Uterus (tissue), 4 donors: ENCODE measurements at places on chromosomes 12 and 14.

DNA sequence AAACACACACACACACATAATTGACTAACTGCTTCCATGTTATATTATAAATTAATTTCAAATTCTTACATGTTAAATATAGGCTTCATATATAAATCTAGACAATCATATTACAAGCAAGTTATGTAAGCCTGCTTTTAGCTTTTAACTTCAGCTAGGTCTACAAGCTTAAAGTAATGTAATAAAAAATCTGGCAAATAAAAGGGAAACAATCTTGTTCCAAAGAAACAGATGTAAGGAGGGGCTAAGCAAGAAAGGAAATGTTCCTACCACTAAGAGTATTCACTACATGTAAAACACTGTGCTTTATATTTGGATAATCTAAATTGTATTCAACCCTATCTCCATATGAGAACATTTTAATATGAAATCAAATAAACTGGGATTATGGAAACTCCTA is 110.4 kb downstream of the SLC6A15 start:
- DNase-seq: no peak

DNA sequence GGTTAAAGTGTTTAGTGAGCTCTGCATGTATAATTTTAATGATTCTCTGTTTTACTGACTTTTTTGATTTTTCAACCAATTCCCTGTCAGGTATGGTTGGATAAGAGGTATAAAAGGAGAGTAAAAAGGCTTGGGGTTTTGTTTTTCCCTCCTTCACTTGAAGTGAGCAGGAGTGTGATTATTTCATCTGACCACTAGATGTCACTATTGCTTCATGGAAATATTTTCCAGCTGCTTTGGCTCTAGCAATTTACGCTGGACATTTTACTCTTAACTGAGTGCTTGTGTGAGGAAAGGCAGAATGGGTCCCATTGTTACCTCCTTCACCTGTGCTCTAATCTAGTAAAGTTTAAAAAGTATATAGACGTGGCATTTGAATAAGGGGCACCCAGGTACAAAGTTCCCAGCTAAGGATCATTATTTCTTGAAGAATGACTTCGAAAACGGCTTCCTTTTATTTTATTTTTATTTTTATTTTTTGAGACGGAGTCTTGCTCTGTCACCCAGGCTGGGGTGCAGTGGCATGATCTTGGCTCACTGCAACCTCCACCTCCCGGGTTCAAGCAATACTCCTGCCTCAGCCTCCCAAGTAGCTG is 66.5 kb downstream of the TBC1D30 start:
- DNase-seq: no peak

DNA sequence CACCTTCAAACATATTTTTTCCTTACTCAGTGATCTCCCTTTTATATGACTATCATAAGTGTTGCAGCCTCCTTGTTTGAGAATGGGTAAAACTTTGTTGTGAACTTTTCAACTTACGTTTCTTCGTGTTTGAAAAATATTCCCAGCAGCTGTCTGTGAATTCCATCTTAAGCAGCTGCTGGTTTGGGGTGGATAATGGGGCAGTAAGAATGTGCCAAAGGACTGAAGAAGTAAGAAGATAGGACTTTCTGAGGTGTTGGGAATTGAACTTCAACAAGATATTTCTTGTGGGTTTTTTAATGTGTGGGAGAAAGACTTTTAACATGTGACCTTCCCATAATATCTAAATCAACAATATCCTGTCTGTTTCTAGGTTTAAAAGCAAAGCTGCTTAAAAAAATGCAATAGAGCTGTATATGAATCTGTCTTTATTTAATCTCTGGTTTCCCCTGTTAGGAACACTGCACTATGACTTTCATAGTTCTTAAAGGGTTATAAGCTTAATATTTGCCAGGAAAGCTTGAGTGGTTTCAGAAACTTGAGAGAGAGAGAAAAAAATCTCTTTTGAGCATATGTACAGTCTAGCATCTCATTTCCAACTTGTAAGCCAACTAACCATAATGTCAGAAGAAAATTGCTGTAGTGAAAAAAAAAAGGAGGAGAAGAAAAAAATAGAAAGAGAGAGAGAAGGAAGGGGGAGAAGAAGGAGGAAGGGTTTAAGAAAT is 1659.2 kb upstream of the FLRT2 start:
- no peak for DNase-seq

DNA sequence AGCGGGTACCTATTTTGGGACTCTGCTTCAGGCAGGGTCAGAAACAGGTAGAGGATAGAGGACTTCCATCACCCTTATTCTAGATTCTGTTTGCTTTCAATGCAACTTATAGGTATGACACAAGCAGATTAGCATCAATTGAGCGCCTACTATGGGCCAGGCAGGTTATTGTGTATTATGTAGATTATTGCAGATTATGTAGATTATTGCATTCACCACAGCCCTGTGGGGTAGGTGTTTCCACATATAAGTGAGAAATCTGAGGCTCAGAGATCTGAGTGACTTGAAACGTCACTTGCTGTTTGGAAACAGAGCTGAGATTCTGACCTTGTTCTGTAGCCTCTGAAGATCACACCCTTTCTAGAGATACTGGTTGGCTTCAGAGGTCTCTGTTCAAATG is 25.7 kb upstream of the SERPINA4 start:
- no peak for DNase-seq
